ENCODE measurements at places on chromosomes 4 and X.
A peak's percentile ranks its signal among the peaks of the same experiment; 100 is the strongest.

DNA sequence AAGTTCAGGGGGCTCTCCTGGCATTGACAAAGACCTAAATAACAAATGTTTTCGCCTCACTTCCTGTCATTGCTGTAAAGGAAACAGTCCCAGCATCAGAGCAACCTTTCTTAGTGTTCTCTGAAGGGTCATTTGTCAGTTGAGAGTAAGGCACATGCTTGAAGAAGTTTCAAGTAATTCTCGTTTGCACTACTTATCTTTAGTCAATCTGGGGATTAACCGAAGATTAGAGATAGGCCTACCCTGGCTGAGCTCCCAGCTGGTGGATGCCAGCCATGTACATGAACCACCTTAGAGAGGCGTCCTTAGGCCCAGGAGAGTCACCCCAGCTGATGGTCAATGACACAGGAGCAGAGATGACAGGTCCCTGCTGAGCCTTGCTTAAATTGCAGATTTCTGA is 189.9 kb upstream of the PGRMC2 start:
- DNase-seq: no peak

DNA sequence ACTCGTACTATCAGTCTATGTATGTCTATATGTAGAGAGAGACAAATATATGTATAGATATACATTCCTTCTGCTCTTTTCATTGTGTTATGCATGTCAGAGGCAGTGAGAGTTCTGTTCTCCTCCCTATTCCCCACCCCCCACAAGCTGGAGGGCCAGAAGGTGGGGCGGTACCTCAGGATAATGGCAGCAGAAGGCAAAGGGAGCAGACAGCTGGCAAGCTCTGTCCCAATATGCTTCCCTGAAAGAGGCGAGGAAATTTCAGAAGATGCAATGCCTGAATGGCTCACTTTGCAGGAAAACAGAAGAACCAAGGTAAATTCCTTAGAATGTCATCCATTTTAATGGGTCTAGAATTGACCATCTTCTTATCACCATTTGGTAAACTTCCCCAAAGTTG is 114.4 kb downstream of the NAA11 start:
- no peak for DNase-seq

DNA sequence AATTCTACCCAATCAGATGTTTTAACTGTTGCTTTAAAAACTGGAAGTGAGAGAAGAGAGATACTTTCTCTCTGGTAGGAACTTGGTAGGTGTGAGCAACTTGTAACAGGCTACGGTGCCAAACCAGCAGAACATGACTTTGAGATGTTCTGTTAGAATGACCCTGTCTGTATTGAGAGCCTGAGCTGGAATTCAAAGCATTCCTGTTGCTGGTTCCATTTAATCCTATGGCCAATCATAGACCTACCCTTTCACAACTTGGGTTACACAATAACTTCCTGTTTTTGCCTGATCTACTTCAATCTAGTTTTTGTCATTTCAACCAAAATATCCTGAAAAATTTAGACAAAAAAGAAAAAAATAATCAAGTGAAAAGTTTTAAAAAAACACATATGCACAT is 1.7 kb upstream of the PRRG1 start:
- no peak for DNase-seq

GRCh38 chrX:53188763-53189162 is 36.2 kb downstream of the KDM5C start:
- DNase-seq: no peak

GRCh38 chrX:120749141-120749846 is 119.4 kb upstream of the C1GALT1C1 start:
- no peak for DNase-seq

GRCh38 chr4:176222149-176222548 is 26.8 kb upstream of the SPATA4 start:
- DNase-seq: no peak

GRCh38 chr4:95506264-95506663 is 42.5 kb downstream of the UNC5C start:
- no peak for DNase-seq

- DNase-seq: no peak
Measured at GRCh38 chrX:41722816-41723618, 964 bp upstream of the GPR82 start.

GRCh38 chrX:107758231-107758766 is 17.3 kb downstream of the TSC22D3 start:
- DNase-seq: no peak

GRCh38 chr4:7050481-7051143 is 7.4 kb downstream of the TADA2B start:
- DNase-seq: no peak

DNA sequence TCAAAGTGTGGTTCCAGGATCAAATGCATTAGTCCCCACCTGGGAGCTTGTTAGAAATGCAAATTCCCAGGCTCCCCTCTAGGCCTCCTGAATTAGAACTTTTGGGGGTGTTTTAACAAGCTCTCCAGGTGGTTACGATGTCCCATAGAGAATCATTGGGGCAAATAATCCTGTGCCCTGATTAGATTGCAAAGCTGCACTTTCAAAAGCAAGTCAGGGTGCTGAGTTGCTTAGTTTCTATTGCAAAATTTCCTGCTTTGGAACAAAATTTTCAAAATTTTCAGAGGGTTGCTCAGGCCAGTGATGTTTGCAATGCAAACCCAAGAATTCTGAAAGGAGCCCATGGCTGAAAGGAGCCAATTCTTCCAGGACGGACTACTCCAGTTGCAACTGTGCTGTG is 71.0 kb downstream of the MGST2 start:
- no peak for DNase-seq

DNA sequence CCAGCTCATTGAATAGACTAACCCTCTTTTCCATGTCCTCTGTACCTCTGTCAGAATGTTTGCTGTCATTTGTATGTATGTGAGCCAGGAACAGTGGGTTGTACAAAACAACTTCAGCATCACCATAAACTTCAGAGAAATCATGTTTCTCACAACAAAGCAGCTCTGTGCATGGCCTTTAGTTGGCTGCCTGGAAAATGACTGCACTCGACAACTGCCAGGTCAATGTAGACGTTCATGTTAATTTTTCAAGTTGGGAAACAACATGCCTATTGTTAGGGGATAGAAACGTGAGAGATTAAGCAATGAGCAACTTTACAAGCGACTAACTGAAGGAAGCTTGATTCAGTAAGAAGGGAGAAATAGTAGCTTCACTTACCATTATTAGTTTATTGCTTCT is 17.9 kb upstream of the CXCL11 start:
- DNase-seq: no peak

GRCh38 chr4:12519426-12519825 is 964.7 kb downstream of the RAB28 start:
- no peak for DNase-seq

DNA sequence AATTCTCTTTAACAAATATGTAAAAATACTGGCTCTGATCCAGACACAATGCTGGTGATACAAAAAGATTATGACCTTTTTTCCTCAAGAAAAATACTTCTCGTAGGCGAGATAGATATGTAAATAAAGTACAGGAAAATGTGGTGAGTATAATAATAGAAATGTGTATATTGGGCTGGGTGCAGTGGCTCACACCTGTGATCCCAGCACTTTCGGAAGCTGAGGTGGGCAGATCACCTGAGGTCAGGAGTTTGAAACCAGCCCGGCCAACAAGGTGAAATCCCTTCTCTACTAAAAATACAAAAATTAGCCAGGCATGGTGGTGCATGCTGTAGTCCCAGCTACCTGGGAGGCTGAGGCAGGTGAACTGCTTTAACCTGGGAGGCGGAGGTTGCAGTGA is 55.0 kb downstream of the MRPL1 start:
- DNase-seq: no peak

GRCh38 chr4:169210504-169211118 is 60.1 kb downstream of the SH3RF1 start:
- DNase-seq: peak; percentile 46

- DNase-seq: no peak
Measured at GRCh38 chr4:187656959-187657358, 338.6 kb upstream of the ZFP42 start.

DNA sequence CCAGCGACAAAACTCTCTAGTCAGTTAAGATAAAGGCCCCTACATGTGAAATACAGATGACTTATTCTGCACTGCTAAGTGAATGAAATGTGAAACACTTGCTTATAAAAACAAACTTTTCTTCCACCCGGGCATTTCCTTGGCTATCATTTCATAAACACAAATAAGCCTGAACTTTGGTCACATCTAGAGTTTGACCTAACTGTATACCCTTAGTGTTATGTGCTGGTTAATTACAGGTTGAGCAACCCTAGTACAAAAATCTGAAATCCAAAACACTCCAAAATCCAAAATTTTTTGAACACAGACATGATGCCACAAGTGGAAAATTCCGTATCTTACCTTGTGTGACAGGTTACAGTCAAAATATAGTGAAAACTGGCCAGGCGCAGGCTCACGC is 45.9 kb downstream of the SAT1 start:
- no peak for DNase-seq

- DNase-seq: no peak
Measured at GRCh38 chr4:158397781-158398180, 123.9 kb upstream of the RXFP1 start.

GRCh38 chr4:111701102-111701501 is 444.2 kb upstream of the FAM241A start:
- no peak for DNase-seq

- DNase-seq: no peak
Measured at GRCh38 chrX:65994519-65995506, 45.1 kb downstream of the VSIG4 start.

- no peak for DNase-seq
Measured at GRCh38 chr4:96681218-96681617, 841.3 kb downstream of the PDHA2 start.

DNA sequence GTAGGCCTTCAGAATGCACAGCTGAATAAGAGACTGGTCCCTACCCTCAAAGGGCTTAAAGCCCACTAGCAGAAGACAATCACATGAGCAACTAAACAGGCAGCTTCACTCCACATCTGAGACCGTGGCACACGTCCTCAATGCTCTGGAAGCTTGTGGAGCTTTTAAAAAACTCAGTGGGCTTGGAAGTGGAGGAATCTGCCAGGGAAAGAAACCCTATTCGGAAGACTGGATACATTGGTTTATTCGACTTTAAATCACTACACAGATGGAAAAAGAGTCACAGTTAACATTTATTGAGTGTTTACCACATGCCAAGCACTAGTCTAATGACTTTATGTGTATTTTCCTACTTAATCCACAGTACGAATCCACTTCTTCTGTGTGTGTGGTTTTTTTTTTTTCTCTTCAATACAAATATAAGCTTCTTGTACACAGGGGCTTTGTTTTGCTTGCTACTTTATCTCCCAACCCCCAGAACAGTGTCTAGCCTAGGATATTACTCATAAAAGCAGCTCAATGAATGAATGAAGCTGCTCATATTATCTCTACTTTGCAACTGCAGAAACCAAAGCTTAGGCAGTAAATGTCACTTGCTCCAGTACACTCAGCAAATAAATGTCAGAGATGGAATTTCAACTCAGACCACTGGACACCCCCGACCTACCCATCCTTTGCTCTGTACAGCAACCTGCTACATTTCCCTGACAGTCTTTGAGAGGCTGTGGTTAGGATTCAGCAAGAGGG is 137.7 kb downstream of the LDB2 start:
- no peak for DNase-seq

DNA sequence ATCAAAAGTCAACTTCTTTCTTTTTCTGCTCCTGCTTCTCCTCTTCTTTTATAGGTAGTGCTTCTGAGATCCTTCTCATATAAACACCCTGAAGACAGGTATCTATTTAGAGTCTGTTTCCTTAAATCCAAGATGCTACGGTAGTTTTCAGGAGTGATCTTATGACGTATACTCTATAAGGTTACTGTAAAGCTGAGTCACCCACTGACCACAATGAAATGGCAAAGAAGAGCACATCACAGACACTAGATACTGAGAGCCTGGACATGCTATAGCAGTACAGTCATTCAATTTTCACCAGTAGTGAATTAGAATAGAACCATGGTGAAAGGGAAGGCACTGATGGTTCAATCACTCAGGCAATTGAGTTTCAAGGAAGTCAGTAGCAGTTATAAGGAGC is 412.5 kb downstream of the ADAM29 start:
- DNase-seq: no peak

DNA sequence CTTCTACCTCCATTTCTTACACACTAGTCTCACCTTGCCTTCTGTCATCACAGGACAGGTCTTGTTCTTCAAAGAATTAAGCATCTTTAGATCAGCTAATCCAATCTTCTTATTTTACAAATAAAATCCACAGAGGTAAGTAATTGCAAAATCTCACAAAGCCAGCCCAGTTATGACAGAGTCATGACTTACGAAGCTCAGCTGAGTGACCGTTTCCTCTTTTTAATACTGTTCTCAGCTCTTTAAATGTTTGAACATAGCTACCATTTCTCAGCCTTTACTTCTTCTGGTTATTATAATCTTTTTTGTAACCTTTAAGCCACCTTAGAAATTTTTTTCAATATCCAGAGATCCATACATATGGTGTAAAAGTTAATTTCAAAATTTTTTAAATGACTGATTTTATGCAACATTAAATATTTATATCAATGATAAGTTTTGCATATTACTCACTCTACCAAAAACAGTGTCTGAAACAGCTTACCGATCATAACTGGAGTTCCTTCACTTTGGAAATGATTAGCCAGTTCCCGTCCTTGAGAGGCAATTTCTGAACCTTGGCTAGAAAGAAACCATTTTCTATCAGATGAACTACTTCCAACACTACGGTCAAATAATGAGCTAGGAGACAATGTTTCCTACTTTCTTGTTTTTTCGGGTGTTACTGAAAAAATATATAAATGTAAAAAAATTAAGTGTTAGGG is 8.8 kb downstream of the ANKRD37 start:
- DNase-seq: no peak

DNA sequence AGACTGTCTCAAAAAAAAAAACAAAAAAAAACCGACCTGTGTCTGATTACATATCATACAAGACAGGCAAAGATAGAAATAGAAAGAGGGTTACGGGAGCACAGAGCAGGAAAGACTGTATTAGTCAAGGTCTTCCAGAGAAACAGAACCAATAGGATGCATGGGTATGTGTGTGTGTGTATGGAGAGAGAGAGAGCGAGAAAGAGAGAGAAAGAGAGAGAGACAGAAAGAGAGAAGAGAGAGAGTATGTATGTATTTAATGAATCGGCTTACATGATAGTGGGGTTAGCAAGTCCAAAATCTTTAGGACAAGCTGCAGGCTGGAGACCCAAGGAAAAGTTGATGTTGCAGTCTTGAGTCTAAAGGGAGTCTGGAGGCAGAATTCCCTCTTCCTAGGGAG is 7.5 kb upstream of the DDX3X start:
- DNase-seq: no peak

DNA sequence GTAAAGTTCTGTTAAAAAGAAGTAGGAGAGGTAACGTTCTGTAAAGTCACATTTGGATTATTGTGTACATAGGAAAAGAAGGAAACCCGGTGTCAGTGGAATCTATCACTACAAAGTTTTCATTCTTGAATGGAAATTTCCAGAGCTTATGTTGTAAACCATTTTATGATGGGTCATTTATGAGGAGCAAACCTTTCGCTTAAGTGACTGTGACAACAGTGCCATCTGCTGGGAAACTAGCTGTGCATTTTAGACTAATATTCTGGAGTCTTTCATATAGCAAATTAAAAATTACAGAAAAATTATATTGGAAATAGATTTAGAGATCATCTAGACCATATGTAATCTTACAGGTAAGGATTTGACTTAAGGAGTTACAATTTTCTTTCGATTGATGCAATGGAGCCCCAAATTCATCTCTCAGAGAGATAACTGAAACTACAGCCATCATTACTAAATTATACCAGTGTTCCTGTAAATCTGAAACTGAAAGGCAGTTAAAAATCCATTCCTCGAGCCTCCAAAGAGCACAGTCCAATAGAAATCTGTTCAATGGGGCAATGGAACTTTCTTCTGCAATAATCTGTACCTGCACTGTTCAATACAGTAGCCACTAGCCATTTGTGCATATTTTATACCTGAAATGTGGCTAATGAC is 26.9 kb downstream of the ASB9 start:
- peak; percentile 15 for DNase-seq

- no peak for DNase-seq
Measured at GRCh38 chr4:13415068-13415785, 68.9 kb downstream of the RAB28 start.
